GF-D8 (cell line): ENCODE measurements at places on chromosomes 2 and 18.

GRCh38 chr18:69480460-69480859 lies 79.8 kb downstream of the DOK6 start:
- peak; percentile 51 for DNase-seq

DNA sequence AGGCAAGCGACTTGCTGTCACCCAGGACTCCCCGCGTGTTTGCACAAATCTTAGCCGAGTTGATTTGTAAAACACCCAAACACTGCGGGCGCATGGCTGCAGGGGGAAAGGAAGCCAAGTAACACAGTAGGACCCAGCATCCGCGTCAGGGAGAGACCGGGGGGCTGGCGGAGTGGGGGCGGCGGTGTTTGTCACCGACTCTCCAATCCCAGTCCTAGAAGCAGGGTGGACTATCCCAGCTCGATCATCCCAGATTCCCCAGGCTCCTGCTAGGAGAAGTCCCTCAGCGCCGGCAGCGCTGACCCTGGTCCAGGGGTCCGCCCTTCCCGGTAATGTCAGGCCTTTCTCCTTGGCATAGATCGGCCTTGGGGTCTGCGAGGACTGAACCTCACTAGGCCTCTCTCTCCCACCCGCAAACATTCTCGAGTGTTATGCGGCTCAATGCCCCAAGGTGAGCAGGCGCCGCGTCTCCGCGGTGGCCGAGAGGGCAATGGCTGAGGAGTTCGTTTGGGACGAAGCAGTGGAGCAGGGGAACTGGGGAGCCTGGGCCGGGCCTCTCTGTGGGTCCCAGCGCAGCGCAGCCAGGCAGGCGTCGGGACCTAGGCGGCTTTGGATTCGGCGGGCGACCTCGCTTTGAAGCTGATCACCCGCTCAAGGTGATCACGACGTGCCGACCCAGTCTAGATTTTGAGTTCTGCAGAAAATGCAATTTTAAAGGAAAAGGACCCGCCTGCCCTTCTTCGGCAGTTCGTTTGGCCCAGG lies 1.5 kb upstream of the GDF7 start:
- DNase-seq: no peak

DNA sequence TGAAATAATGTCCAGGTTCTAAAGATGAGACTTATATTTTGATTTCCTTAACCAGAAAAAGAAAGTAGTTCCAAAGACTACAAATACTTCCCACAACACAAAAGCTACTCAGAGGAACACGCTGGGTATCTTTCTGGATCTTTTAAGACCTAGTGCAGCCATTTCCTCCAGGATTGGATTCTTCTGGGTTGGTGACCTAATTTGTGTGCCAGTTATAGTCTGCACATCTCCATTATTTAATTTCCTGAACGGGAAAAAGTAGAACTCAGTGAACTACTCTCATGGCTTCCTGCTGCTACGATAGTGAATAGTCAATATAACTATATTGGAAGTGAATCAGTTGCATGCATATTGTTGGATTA lies 1.5 kb downstream of the TMEM87B start:
- no peak for DNase-seq

GRCh38 chr2:84309281-84309680 lies 149.8 kb downstream of the SUCLG1 start:
- no peak for DNase-seq

DNA sequence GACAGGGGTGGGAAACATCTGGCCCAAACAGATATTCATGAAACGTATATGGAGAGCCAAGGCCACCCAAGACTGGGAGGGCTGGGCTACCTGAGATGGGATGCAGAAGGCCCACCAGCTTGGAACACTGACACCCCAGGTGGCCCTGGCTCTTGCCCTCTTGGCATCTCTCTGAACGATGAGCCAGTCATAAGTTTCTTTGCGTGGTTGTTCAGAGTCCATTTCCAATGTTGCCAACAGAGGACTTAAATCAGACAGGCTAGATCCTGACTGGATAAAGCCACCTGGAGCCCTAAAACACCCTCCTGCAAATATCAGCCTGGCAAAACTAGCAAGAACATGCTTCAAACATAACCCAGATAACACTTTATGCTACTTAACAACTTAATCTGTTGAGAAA lies 42.6 kb downstream of the LPIN2 start:
- DNase-seq: no peak

DNA sequence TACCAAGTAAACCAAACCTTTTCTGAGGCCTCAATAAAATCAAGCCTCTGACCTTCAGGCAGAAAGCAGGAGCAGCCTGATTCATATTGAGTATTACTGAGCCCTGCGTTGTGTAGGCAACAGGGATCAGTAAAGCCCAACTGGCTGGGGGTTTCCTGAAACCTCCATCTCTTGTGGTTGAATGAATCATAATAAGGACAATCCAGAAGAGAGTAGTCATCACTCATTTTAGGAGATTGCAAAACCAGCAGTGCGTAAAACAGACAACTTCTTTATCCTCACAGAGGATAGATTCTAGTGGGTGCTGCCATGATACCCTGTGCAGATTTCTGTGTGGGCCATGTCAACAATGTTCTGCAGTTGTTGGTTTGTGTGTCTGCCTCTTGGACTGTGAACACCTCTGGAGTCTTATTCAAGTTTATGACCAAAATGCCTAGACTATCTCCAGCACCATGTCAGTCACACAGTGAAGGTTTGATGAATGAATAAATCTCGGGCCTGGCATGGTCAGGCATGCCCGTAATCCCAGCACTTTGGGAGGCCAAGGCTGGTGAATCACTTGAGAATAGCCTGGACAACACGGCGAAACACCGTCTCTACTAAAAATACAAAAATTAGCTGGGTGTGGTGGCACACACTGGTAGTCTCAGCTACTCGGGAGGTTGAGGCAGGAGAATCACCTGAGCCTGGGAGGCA lies 51.8 kb upstream of the RAB27B start:
- DNase-seq: no peak

GRCh38 chr18:58324824-58325480 lies 280.9 kb downstream of the NEDD4L start:
- DNase-seq: no peak

DNA sequence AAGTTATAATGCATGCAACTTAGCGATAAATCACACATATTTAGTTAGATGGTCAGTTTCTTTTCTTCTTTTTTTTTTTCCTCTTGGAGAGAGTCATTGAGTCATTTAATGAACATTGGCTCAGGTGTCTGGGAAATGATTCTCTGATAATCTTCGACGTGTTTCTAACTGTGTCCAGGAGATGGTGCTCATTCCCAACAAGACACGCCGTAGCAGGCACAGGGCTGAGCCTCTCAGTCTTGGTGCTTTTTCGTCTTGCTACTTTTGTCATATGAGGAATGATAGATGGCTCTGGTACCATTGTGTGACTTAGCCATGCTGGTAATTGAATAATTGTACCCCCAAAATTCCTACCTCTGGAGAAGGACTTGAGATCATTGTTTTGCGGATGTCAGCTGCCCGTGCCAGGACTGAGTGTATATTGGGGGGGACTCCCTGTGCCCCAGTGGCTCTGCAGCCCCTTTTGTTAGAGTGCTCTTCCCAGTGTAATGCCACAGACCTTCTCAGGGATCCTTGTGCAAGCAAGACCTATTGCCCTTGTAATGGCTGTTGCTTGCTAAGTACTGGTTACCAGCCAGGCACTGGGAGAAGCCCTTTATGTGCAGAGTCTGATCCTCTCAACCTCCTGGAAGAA lies 107.6 kb upstream of the CYRIA start:
- no peak for DNase-seq

DNA sequence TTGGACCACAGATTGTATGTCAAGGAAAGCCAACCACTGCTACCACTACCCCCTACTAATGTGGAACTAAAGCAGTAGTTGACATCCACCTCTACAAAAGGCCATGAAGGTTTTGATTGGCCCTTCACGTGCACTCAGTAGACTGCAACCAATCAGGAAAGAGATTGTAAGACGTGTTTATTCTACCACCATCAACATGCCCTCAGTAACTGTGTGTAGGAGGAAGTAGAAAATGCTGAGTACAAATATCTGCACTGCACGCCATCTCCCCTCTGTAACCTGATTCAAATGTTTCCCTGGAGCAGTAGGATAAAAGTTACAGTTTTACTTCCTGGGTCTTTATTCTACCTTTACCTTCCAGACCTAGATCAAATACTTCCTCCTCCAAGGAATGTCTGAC lies 2.9 kb upstream of the CASP10 start:
- no peak for DNase-seq

GRCh38 chr18:24913507-24914170 lies 438.3 kb downstream of the ZNF521 start:
- DNase-seq: no peak

- no peak for DNase-seq
These were observed 8.2 kb downstream of the MALL start for GRCh38 chr2:110107092-110108079.

- DNase-seq: no peak
These were observed 270.2 kb downstream of the GBX2 start for GRCh38 chr2:235897992-235898391.

DNA sequence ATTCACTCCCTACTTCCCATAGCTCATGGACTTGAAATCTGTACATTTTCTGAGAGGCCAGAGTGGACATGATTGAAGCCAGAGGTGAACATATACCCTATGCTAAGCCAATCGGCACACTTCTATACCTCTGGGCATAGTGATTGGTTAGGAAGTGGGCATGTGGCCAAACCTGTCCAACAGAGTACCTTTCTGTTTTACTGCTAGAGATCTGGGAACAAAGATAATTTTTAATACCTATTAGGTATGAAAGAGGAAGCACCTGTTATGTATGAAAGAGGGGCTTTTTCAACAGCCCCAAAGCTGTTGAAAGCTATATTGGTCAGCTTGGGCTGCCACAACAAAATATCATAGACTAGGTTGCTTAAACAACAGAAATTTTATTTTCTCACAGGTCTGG lies 27.7 kb downstream of the METTL8 start:
- no peak for DNase-seq

- no peak for DNase-seq
These were observed 233.4 kb upstream of the CNTNAP5 start for GRCh38 chr2:123791684-123792083.

- no peak for DNase-seq
These were observed 340.6 kb downstream of the HRH4 start for GRCh38 chr18:24801001-24801400.

GRCh38 chr2:176865336-176865735 lies 347.3 kb upstream of the HNRNPA3 start:
- peak; percentile 29 for DNase-seq

- DNase-seq: no peak
These were observed 60.5 kb downstream of the STPG4 start for GRCh38 chr2:47094511-47095142.

- DNase-seq: no peak
These were observed 18.8 kb upstream of the CD207 start for GRCh38 chr2:70854411-70854810.

DNA sequence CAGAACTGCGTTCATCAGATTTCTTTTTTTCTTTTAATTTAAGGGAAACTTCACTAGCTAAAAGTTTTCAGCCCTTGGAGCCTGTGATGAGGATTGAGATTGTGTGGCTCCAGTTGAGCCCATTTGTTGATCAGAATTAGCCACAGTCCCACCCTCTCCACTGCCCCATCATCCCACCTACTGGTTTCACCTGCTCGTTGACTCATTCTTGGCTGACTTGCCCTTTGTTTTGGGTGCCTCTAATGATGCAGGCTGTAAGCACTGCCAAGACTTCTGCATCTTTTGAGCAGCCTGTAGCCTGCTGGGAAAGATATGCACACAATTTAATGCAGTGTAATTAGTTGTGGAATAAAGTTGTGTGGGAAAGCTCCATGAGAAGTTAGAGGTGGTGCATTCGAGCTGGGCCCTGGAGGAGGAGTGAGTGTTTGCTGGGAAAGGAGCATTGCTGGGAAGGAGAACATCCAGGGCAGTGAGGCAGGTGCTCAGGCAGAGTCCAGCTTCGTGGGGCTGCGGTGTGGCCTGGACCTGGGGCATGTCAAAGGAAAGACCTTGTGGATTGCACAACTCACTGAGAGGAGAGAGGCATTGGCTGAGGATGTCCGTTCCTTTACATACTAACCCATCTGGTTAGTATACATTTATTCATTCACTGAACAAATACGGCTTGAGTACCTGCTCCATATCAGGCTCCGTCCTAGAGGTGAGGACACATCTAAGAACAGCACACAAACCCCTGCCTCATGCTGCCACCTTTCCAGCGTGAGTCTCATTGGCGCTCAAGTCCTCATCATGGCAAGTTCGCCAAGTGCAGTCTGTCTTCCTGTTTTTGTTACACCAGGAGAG lies 18.2 kb downstream of the ASPRV1 start:
- DNase-seq: no peak

DNA sequence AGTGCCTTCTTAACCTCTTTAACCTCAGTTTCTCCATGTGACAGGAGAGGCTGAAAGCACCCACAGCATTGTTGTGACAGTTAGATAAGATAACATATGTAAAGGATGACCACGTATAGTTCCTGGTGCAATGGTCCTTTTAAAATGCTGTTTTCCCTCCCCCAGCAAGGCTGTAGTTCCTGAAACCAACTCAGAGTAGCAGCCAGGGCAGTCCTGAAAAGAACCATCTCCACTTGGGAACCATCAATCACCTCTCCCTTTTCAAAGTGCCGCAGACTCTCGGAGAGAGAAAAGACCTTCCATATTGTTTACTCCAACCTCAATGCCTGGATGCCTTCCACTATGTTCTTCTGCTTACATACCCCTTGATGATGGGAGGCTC lies 158.8 kb downstream of the DDX1 start:
- no peak for DNase-seq

DNA sequence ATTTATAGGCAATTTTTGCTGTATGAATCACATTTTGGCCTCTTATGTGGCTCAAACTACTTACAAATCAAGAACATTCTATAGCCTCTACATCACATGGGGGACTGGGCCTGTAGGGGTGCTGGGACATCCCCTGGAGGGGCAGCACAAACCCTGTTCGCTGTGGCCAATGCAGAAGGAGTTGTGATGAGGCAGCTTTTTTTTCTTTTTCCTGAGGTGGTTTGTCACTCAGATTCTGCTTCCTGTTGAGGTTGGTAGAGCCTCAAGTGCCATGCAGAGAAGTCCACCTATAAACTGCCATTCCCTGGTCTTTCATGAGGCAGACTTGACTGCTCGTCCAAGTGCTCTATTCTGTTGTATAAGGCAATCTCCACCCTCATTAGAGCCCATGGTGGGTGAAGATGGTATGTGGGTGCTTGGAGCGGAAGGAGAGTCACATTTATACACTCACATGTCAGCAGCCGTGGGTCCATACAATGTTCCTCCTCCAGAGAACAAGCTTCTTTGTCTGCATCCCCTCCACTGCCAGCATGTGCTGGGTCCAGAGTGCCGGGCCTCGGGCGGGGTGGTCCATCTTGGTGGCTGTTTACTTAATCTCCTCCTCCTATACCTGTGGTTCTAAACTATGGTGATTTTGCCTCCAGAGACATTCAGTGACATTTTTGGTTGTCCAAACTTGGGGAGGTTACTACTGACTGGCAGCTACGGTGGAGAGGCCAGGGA lies 120.3 kb downstream of the ACOXL start:
- no peak for DNase-seq
